Aorta (tissue), 5 donors: ENCODE measurements at places on chromosomes 1 and 21. TPM values are rescaled to one million over a fixed set of nuclear protein-coding genes. Genes with fewer than 3 reads are reported as not detected.

RTCA gene
- total RNA-seq = 22.3 TPM

UBL4B gene
- total RNA-seq = not detected

PSRC1 gene
- total RNA-seq = 2.2 TPM

SLC44A5 gene
- 1.0 TPM for total RNA-seq

OPTC gene
- total RNA-seq = not detected

GBP5 gene
- total RNA-seq = 3.7 TPM

DCST2 gene
- 1.8 TPM for total RNA-seq

TSPAN1 gene
- total RNA-seq = 2.3 TPM

DNA sequence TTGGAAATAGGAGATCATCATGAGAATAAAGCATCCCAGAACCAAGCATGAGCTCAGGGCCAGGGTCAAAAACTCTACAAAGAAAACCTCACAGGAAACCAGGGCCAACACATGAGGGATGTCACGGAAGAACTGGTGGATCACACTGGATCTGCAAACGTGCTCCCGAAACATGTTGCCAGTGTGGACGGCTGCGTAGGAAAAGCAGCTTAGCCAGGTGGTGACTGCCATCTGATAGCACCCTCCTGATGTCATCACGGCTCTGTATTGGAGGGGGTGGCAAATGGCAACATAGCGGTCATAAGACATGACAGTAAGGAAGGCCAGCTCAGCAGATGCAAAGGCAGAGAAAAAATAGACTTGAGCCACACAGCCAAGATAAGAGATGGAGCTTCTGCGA, 20.9 kb downstream of the OR14I1 start:
- H3K36me3 ChIP-seq = no peaks in the 10 kb centered on the region
- H3K4me1 ChIP-seq = no peaks in the 10 kb centered on the region
- no peaks in the 10 kb centered on the region for H3K27me3 ChIP-seq
- DNase-seq = no peak

DNA sequence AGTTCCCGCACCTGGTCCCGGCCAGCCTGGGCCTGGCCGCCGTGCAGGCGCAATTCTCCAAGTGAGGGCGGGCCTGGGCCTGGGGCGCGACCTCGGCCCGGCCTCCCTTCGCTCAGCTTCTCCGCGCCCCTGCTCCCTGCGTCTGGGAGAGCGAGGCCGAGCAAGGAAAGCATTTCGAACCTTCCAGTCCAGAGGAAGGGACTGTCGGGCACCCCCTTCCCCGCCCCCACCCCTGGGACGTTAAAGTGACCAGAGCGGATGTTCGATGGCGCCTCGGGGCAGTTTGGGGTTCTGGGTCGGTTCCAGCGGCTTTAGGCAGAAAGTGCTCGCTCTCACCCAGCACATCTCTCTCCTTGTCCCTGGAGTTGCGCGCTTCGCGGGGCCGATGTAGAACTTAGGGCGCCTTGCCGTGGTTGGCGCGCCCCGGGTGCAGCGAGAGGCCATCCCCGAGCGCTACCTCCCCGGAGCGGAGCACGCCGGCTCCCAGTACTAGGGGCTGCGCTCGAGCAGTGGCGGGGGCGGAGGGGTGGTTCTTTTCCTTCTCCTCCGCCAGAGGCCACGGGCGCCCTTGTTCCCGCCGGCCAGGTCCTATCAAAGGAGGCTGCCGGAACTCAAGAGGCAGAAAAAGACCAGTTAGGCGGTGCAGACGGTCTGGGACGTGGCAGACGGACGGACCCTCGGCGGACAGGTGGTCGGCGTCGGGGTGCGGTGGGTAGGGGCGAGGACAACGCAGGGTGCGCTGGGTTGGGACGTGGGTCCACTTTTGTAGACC, 1.2 kb downstream of the OLIG1 start:
- H3K27ac ChIP-seq = no peak overlapping the region
- no peaks in the 10 kb centered on the region for H3K4me1 ChIP-seq
- no peaks in the 10 kb centered on the region for H3K36me3 ChIP-seq
- H3K27me3 ChIP-seq = peaks cover 3% of the 10 kb centered on the region

DNA sequence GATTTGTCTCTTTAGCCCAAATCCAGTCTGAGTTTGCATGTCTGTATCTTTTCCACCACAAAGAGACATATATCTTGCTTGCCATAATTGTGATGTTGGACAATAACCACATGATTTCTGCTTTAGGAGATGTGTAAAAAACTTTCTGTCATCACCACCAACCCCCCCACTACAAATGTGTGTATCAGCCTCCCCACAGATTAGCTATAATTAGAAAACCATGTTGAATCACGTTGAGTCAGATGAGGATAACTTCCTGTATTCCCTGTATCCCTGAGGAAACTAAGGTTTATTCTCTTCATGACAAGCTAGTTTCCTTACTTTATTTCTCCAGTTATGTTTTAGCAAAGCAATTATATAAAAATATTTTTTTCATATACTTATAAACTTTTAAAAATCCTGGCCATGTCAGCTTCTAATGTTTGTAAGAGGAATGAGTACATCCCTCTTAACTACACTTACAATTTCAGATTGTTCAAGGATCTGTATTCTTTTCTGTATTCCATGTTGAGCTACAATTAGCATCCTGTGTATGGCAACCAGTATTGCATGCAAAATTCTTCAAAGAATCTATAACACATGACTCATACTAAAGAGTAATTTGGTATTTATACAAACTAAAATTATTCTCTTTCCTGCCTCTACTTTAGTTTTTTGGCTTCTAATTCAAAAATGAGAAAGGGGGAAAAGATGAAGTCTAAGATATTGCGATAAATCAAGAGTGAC, 143.0 kb downstream of the FMN2 start:
- DNase-seq = no peak
- H3K4me1 ChIP-seq = no peaks in the 10 kb centered on the region
- H3K4me3 ChIP-seq = no peak overlapping the region

GRCh38 chr1:38088366-38088765, 41.8 kb upstream of the POU3F1 start:
- H3K36me3 ChIP-seq = no peaks in the 10 kb centered on the region
- no peak for DNase-seq

GRCh38 chr1:118767971-118768370, 220.2 kb downstream of the TBX15 start:
- H3K4me3 ChIP-seq = no peak overlapping the region
- DNase-seq = no peak
- H3K4me1 ChIP-seq = no peaks in the 10 kb centered on the region
- no peaks in the 10 kb centered on the region for H3K36me3 ChIP-seq
- H3K27ac ChIP-seq = no peak overlapping the region

DNA sequence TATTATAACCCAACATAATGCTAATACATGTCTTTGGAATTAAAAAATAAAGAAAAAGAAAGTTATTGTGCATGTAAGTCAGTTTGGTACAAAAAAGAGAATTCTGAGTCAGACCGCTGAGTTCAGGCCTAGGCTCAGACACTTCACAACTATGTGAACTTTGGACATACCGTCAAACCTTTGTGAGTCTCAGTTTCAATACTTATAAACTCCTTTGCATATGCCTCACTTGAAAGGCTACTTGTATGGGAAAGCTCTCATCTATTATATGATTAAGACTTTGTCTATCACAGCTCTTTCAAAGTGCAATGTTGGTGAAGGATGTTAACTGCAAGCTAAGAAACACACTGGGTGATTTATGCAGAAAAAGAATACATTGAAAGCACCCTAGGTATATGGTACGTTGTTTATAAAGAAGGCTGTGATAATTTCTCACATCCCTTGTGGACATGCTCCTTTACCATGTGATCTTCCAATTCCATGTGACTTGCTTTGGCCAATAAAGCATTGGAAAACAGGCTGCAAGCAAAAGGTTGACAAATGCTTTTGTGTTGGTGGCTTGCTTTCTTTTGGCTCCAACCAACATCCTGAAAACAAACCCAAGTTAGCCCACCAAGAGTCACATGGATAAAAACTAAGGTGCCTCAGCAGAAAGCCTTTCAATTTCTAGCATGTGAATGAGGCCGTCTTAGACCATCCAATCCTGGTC, 49.6 kb downstream of the INTS7 start:
- H3K27ac ChIP-seq = no peak overlapping the region
- no peak for DNase-seq
- H3K4me1 ChIP-seq = no peaks in the 10 kb centered on the region
- no peak overlapping the region for H3K4me3 ChIP-seq
- peaks cover 4% of the 10 kb centered on the region for H3K36me3 ChIP-seq
- no peaks in the 10 kb centered on the region for H3K27me3 ChIP-seq

DNA sequence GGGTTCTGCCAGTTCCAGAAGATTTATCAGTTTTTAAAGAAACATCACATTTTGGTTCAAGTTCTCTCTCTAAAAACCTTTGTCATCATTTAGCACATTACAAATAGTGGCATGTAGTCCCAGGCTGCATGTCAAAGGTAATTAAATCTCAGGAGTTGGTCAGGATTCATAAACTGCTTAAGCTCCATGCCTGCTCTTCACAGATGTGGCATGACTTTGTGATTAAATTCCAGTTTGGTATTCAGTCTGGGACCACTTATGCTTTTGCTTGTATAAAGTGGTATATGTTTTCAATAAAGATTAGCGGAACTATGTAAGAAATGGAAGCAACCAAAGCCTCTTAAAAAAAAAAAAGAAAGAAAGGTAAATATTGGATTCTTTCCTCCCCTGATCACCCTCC, 408.0 kb downstream of the DISC1 start:
- H3K4me1 ChIP-seq = no peaks in the 10 kb centered on the region
- H3K4me3 ChIP-seq = no peak overlapping the region
- no peak overlapping the region for H3K27ac ChIP-seq
- H3K27me3 ChIP-seq = no peaks in the 10 kb centered on the region
- no peaks in the 10 kb centered on the region for H3K36me3 ChIP-seq

DNA sequence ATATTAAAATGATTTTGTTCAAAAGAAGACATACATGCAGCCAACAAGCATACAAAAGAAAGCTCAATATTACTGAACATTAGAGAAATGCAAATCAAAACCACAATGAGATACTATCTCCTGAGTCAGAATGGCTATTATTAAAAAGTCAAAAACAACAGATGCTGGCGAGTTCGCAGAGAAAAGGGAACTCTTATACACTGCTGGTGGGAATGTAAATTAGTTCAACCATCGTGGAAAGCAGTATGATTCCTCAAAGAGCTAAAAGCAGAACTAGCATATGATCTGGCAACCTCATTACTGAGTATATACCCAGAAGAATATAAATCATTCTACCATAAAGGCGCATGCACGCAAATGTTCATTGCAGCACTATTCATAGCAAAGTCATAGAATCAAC, 126.0 kb upstream of the HMCN1 start:
- H3K4me1 ChIP-seq = no peaks in the 10 kb centered on the region
- no peaks in the 10 kb centered on the region for H3K36me3 ChIP-seq
- H3K4me3 ChIP-seq = no peak overlapping the region
- no peak overlapping the region for H3K27ac ChIP-seq

- H3K27ac ChIP-seq = no peak overlapping the region
- no peaks in the 10 kb centered on the region for H3K27me3 ChIP-seq
- H3K4me3 ChIP-seq = no peak overlapping the region
These were observed 17.4 kb upstream of the KANK4 start for GRCh38 chr1:62336638-62336994.

GRCh38 chr1:108716437-108717230, 3.9 kb downstream of the FNDC7 start:
- peaks cover 3% of the 10 kb centered on the region for H3K4me1 ChIP-seq
- no peak overlapping the region for H3K4me3 ChIP-seq
- H3K36me3 ChIP-seq = no peaks in the 10 kb centered on the region
- no peaks in the 10 kb centered on the region for H3K27me3 ChIP-seq
- DNase-seq = no peak

GRCh38 chr21:26366781-26367180, 196.2 kb upstream of the APP start:
- DNase-seq = no peak
- no peaks in the 10 kb centered on the region for H3K36me3 ChIP-seq
- no peaks in the 10 kb centered on the region for H3K27me3 ChIP-seq
- no peak overlapping the region for H3K4me3 ChIP-seq
- H3K27ac ChIP-seq = no peak overlapping the region

- H3K36me3 ChIP-seq = no peaks in the 10 kb centered on the region
- no peaks in the 10 kb centered on the region for H3K27me3 ChIP-seq
- H3K4me3 ChIP-seq = no peak overlapping the region
- H3K4me1 ChIP-seq = no peaks in the 10 kb centered on the region
- DNase-seq = peak; percentile 79
These were observed 202.5 kb upstream of the RAB4A start for GRCh38 chr1:229068270-229068987.

GRCh38 chr1:220878191-220879075, 810 bp upstream of the HLX start:
- H3K27me3 ChIP-seq = no peaks in the 10 kb centered on the region
- peak; percentile 79 for DNase-seq
- H3K36me3 ChIP-seq = no peaks in the 10 kb centered on the region
- peak overlapping the region; percentile 84 for H3K4me3 ChIP-seq
- no peak overlapping the region for H3K27ac ChIP-seq
- H3K4me1 ChIP-seq = no peaks in the 10 kb centered on the region

GRCh38 chr1:222018041-222018440, 276.2 kb upstream of the DUSP10 start:
- H3K4me3 ChIP-seq = no peak overlapping the region
- H3K27ac ChIP-seq = no peak overlapping the region
- H3K36me3 ChIP-seq = no peaks in the 10 kb centered on the region
- no peaks in the 10 kb centered on the region for H3K27me3 ChIP-seq

DNA sequence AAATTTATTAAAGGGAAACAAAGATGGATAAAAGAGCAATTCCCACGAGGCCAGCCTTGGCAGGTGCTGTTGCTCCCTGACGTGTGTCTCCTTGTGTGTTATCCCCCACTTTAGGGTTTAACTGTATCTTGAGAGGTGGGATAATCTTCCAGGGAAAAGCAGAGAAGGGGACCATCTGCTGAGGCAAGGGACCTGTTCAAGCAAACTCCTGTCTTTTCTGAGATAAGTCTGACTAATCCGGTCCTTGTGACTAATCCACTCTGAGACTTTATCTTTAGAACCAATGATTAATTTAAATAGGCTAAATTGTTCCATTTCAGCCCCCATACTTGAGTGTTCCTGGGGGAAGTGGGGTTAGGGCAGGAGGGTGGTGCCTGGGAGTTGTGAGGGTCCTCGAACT, 163.6 kb downstream of the CAMTA1 start:
- DNase-seq = no peak
- no peak overlapping the region for H3K27ac ChIP-seq
- no peaks in the 10 kb centered on the region for H3K36me3 ChIP-seq
- H3K4me1 ChIP-seq = no peaks in the 10 kb centered on the region

DNA sequence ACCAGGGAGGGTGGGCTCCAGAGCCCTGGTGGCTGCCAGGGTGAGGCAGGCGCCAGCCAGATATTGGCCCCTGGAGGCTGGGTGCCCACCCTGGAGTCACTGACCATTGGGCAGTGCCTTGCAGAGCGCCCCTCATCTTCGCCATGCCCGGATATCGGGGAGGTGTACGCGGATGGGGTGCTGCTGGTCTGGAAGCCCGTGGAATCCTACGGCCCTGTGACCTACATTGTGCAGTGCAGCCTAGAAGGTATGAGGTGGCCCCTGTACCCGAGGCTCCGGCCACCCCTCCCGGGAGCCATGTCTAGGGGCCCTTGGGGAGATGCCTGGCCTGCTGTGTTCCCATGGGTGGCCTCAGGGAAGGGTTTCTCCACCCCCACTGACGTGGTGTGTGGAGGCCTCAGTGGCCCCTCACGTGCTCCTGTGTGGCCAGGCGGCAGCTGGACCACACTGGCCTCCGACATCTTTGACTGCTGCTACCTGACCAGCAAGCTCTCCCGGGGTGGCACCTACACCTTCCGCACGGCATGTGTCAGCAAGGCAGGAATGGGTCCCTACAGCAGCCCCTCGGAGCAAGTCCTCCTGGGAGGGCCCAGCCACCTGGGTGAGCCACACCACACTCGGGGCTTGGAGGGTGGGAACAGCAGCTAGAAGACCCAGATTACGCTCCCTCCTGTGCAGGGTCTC, 30.9 kb downstream of the TRIM11 start:
- no peak overlapping the region for H3K27ac ChIP-seq
- H3K27me3 ChIP-seq = no peaks in the 10 kb centered on the region
- DNase-seq = peak; percentile 74

GRCh38 chr21:36246080-36246631, 73.8 kb upstream of the MORC3 start:
- H3K36me3 ChIP-seq = no peaks in the 10 kb centered on the region
- no peaks in the 10 kb centered on the region for H3K27me3 ChIP-seq
- no peak for DNase-seq
- H3K4me3 ChIP-seq = no peak overlapping the region
- H3K4me1 ChIP-seq = no peaks in the 10 kb centered on the region
- no peak overlapping the region for H3K27ac ChIP-seq
